NCI-H2171 treated with DMSO at 0.1 percent for 48 hours (cell line): ENCODE measurements at places on chromosomes 11 and 22.

- DNase-seq: no peak
These were observed 13.0 kb upstream of the KIRREL3 start for GRCh38 chr11:127013550-127013949.

- no peak for DNase-seq
These were observed 13.3 kb downstream of the OR52B2 start for GRCh38 chr11:6156628-6157359.

DNA sequence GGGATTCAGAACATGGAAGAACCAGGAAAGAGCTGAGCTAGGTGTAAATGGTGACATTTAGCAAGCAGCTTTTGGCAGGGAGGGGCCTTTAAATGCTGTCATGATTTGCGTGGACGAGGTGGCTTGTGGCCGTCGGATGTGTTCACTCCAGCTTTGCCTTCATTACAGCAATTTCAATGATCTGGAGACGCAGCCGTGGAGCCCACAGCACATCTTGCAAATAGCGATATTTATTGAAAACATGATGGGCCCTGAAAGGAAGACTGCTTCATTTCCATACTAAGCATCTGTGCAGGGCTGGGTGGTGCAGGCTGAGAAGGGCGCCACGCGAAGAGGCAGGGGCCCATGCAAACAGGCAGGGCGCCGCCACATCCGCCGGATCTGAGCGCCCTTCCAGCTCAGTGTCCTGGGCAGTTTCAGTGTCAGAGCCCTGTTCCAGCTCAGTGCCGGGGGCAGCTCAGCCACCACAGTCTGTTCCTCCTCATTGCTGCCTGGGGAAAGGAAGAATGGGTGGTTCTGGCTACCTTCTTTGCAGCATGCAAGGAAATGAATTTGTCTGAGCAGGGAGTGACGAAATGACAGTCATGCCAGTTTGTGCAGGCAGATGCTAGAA is 111.1 kb upstream of the TTC12 start:
- DNase-seq: no peak

DNA sequence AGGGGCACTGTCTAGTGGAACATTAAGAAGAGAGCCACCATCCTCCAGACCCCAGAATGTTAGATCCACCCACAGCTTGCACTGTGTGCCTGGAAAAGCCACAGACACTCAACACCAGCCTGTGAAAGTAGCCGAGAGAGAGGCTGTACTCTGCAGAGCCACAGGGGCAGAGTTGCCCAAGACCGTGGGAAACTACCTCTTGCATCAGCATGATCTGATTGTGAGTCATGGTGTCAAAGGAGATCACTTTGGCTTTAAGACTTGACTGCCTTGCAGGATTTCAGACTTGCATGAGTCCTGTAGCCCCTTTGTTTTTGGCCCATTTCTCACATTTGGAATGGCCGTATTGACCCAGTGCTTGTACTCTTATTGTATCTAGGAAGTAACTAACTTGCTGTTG is 115.9 kb upstream of the CCDC179 start:
- no peak for DNase-seq

GRCh38 chr11:65262776-65263175 is 1.0 kb downstream of the POLA2 start:
- no peak for DNase-seq

- no peak for DNase-seq
These were observed 17.1 kb downstream of the PSMD13 start for GRCh38 chr11:253886-254270.
